Progenitor cell of endocrine pancreas (in vitro differentiated cells): ENCODE measurements at places on chromosomes 6 and 20. TPM values are rescaled to one million over a fixed set of nuclear protein-coding genes. Genes with fewer than 3 reads are reported as not detected.

SLC32A1 gene
- not detected in 2 replicates for total RNA-seq

COL19A1 gene
- total RNA-seq, result 2.3 and 3.5 TPM in 2 replicates

DNA sequence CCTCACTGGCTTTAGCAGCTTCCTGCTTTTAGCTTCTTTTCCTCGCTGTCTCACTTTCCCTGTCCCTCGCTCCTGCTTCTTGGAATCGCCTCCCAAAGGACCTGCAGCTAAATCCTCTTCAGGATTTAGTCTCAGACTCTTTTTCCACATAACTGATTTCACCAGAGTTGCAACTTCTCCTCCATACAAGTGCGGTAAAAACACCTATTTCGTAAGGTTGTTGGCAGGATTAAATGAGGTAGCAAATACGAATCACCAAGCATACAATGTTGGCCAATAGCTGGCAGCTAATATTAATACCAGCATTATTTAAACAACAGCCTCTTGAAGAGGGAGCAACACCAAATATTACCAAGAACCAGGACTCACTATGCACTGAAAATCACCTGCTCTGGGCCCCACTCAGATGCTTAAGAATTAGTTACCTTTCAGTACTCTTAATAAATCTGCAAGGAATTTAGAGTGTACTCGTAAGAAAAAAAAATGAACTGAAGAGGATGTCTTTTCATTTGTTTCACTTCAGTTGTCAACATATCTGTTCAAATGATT lies 123.0 kb downstream of the DTNBP1 start:
- peaks cover 10% of the 10 kb centered on the region for H3K36me3 ChIP-seq
- H3K4me3 ChIP-seq, result no peak overlapping the region
- H3K27ac ChIP-seq, result no peak overlapping the region
- H3K27me3 ChIP-seq, result no peaks in the 10 kb centered on the region

GRCh38 chr6:89999154-89999553 lies 104.9 kb downstream of the GJA10 start:
- no peaks in the 10 kb centered on the region for H3K27me3 ChIP-seq
- H3K27ac ChIP-seq, result no peak overlapping the region
- no peak for DNase-seq
- no peaks in the 10 kb centered on the region for H3K4me1 ChIP-seq
